Neural progenitor cell (in vitro differentiated cells): ENCODE measurements at places on chromosomes 7 and 10.

DNA sequence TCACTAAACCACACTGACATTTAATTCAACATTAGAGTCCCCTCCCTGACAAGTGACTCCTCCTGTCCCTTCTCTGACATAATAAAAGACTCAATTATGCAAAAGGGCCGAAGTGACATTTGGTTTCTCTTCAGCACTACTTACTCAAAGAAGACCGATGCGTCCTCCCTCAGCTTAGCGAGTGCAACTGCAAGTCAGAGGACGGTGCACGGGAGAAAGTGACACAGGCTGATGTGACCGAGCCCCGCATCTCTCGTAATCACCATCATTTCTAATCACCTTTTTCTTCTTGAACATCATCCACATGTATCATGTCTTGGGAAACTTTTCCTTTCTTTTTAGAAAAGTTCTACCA, 155.7 kb downstream of the TCERG1L start:
- DNase-seq, result peak; percentile 39

DNA sequence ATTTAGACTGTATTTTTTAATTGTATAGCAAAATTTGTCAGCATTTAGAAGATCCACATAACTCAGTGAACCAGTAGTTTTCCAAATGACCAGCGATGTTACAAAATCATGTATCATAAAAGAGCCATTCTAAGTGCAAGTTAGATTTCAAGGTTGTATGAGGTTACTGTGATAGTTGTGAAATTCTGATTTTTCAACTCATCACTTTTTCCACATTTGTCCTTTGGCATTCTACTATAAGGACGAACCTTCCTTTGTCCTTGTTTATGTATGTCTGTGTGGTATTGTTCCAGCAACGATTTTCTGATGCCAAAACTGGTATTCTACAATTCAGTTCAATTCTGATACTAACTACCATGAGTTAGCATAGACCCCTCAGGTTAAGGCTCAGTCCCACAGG, 64.2 kb downstream of the TAX1BP1 start:
- no peak for DNase-seq

GRCh38 chr7:3028071-3028757, 15.5 kb downstream of the CARD11 start:
- no peak for DNase-seq

DNA sequence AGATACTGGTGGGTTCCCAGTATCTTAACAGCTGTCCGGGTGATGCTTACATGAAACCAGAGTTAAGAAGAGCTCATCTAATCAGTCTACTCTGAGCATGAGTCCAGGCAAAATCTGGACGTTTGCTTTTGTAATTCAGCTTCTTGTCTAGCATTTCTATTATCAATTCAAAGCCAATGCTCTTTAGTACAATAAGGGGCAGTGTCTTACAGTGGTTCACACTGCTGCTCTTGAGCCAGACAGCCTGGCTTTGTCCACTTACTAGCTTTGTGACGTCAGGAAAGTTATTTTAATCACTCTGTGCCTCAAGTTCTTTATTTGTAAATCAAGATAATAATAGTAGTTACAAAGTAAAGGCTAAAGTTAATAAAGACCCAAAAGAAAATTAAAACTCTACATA, 227.3 kb upstream of the TCF7L2 start:
- DNase-seq, result no peak

GRCh38 chr10:66746246-66746645, 179.6 kb upstream of the LRRTM3 start:
- no peak for DNase-seq

DNA sequence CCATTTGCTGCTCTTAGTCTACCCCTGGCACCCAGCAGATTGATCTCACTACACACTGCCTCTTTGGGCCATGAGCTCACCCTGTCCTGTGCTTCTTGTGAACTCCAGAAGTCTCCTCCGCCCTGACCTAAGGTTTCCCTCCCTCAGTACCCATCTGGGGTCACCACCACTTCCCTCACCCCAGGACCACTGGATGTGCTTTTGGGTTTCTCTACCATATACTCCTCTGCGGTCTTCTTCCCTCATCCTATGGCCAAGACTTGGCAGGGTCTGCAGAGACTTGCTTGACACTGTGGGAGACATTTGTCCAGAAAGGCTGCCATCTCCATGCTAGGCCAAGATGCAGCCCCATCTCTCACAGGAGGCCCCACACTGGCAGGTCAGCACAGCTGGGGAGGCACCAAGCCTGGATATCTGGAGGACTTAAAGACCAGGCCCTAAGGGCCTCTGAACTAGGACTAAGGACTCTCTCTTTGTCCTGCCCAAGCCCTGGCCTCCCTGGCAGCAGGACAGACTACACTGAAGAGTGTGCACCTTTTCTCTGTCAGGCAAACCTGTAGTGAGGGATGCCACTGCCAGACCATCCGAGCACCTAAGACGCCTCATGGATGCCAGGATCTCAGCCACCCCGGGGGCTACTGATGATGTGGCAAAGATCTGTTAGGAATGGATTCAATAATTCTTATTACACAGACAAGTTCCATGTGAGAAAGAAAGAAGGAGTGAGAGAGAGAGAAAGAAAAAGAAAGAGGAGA, 134.6 kb downstream of the ZNF467 start:
- DNase-seq, result no peak

GRCh38 chr10:111455776-111456426, 379.1 kb downstream of the ADRA2A start:
- no peak for DNase-seq

- DNase-seq, result no peak
These were observed at the start of gene CD36 for GRCh38 chr7:80637911-80638765. CD36 (plus strand) TSS chr7:80638642; CDS start chr7:80646741, 8,099 bp downstream.

- DNase-seq, result no peak
These were observed 1105.3 kb downstream of the NRG3 start for GRCh38 chr10:82980321-82980720.

DNA sequence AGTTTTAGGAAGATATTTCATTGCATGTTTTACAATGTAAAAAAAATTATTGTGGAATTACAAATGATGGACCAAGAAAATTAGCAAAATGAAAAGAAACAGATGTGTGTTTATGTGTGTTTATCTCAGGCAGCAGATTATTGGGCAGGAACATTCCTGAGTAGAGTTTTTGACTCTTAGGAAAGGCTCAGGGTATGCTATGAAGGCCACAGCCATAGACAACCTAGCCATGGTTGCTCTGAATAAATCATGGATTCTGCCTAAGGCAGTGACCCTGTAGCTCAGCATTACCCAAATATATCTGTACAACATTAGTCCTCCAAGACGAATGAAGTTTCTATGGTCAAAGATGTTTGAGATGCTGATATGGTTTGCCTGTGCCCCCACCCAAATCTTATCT, 298.3 kb downstream of the PTEN start:
- DNase-seq, result no peak
